Peyer's patch (tissue), 4 donors: ENCODE measurements at places on chromosomes 13 and 19.

GRCh38 chr13:98909016-98909415 is 68.8 kb downstream of the DOCK9 start:
- H3K4me3 ChIP-seq = no peak overlapping the region
- H3K4me1 ChIP-seq = no peaks in the 10 kb centered on the region
- no peaks in the 10 kb centered on the region for H3K27me3 ChIP-seq

DNA sequence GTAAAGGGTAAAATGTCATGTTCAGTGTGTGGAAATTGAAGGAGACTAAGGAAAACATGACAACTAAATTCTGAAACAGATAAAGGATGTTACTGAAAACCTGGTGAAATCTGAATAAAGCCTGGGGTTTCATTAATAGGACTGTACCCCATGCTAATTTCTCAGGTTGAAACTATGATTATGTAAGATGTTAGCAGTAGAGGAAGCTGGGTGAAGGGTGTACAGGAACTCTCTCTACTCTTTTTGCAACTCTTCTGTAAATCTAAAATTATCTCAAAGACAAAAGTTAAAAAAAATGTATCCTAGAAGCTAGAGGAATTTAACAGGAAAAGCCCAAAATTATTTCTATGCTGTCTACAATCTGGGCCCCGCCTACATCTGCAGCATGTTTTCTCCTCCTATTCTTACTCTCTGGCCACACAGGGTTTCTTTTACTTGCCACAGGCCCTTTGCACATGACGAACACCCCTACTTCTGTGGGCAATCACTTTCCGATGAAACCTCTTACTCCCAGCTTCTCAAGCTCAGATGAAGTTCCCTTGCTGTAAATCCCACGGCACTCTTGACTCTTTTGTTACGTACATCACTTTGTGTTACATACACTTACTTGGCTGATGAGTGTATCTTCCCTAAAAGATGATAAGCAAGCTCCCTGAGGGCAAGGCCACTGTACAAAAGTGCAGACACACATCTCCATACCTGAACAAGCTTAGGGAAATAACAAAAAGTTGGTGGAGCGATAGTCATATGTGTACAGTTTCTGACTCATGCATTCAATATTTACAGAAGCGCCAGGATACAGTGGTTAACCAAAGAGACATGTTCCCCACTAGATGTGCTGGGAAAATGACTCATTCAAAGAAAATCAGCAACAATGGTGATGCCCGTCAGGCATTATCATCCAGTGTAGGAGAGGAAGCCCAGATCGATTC is 32.6 kb downstream of the RUBCNL start:
- DNase-seq = no peak
- no peaks in the 10 kb centered on the region for H3K4me1 ChIP-seq
- H3K36me3 ChIP-seq = peaks cover 3% of the 10 kb centered on the region
- no peaks in the 10 kb centered on the region for H3K27me3 ChIP-seq

- DNase-seq = peak; percentile 62
- H3K36me3 ChIP-seq = no peaks in the 10 kb centered on the region
- H3K4me3 ChIP-seq = peak overlapping the region; percentile 85
- H3K4me1 ChIP-seq = peaks cover 18% of the 10 kb centered on the region
- H3K27ac ChIP-seq = peak overlapping the region; percentile 30
Observed at GRCh38 chr19:6423499-6424194, 964 bp downstream of the KHSRP start.

DNA sequence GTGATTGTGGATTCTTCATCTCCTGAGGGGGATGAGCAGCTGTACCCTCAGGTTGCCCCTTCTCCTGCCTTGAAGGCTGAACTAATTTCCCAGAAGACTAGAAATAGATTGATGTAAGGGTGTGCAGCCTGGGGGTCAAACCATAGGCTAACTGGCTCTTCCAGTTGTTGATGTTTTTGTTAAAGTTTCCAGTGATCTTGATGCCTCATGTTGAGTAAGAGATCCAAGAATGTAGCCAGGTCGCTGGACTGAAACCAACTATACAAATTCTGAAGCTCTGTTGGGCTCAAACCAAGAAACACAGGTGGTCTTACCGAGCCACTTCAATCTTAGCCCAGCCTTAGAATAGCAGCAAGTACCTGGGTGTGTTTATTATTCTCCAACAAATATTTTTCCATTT is 391.8 kb downstream of the KLF5 start:
- no peak for DNase-seq
- no peaks in the 10 kb centered on the region for H3K4me1 ChIP-seq
- H3K27ac ChIP-seq = no peak overlapping the region
- H3K4me3 ChIP-seq = no peak overlapping the region
- no peaks in the 10 kb centered on the region for H3K36me3 ChIP-seq
- H3K27me3 ChIP-seq = no peaks in the 10 kb centered on the region

- no peak overlapping the region for H3K27ac ChIP-seq
- H3K36me3 ChIP-seq = no peaks in the 10 kb centered on the region
- no peak for DNase-seq
- H3K27me3 ChIP-seq = no peaks in the 10 kb centered on the region
Observed at GRCh38 chr19:49413348-49413747, 9.9 kb downstream of the PTH2 start.

- peak; percentile 74 for DNase-seq
- H3K27ac ChIP-seq = peak overlapping the region; percentile 35
- H3K4me3 ChIP-seq = no peak overlapping the region
- no peaks in the 10 kb centered on the region for H3K27me3 ChIP-seq
- no peaks in the 10 kb centered on the region for H3K4me1 ChIP-seq
Observed at GRCh38 chr19:6527893-6528543, 2.8 kb upstream of the TNFSF9 start.

DNA sequence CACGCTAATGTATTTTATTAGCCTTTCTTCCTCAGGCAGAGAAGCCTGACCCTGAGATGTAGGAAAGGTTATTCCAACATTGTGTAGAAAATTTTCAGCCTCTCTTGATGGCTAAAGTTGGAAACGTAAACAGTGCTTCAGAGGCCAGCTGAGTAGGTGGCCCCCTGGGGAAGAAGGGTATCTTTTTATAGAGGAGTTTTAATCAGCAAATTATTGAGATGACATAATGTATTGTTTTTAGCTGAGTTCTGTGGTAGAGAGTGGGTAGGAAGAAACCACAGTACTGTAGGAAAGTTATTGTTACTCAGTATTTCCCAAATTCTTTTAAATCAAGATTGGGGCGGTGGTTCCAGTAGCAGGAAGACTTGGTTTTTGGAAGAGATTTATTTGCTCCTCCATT is 268.8 kb downstream of the DLEU7 start:
- H3K36me3 ChIP-seq = no peaks in the 10 kb centered on the region
- H3K27ac ChIP-seq = no peak overlapping the region
- H3K4me3 ChIP-seq = no peak overlapping the region
- H3K27me3 ChIP-seq = no peaks in the 10 kb centered on the region
- no peak for DNase-seq

GRCh38 chr13:30334663-30335386 is 27.5 kb upstream of the KATNAL1 start:
- no peak overlapping the region for H3K4me3 ChIP-seq
- DNase-seq = no peak
- no peaks in the 10 kb centered on the region for H3K27me3 ChIP-seq
- no peaks in the 10 kb centered on the region for H3K36me3 ChIP-seq

- H3K36me3 ChIP-seq = no peaks in the 10 kb centered on the region
- peaks cover 5% of the 10 kb centered on the region for H3K4me1 ChIP-seq
Observed at GRCh38 chr13:110371550-110372465, 64.7 kb downstream of the COL4A2 start.

GRCh38 chr13:51000061-51000460 is 90.5 kb downstream of the RNASEH2B start:
- no peaks in the 10 kb centered on the region for H3K36me3 ChIP-seq
- H3K4me3 ChIP-seq = no peak overlapping the region
- H3K27ac ChIP-seq = no peak overlapping the region
- no peak for DNase-seq
- H3K27me3 ChIP-seq = no peaks in the 10 kb centered on the region

GRCh38 chr19:45952686-45953505 is 20.8 kb downstream of the NOVA2 start:
- no peak overlapping the region for H3K27ac ChIP-seq
- H3K36me3 ChIP-seq = no peaks in the 10 kb centered on the region
- DNase-seq = peak; percentile 56
- H3K4me3 ChIP-seq = peak overlapping the region; percentile 29
- peaks cover 7% of the 10 kb centered on the region for H3K4me1 ChIP-seq

- no peaks in the 10 kb centered on the region for H3K27me3 ChIP-seq
- H3K4me1 ChIP-seq = no peaks in the 10 kb centered on the region
- no peaks in the 10 kb centered on the region for H3K36me3 ChIP-seq
- DNase-seq = no peak
Observed at GRCh38 chr13:32300920-32301319, 14.2 kb downstream of the ZAR1L start.

DNA sequence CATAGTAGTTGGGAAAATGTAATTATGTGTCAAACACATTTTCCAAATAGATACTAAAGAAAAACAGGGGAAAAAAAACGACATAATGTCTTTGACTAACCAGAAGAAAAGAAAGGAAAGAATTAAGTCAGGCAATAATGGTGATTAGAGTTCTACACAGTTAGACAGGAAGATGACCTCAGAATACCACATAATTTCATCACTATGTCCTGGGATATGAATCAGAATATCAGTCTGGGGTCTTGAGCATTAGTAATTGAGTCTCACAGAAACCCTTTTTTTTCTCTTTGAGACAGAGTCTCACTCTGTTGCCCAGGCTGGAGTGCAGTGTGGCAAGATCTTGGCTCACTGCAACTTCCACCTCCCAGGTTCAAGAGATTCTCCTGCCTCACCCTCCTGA is 503.4 kb downstream of the SLITRK1 start:
- no peak overlapping the region for H3K4me3 ChIP-seq
- no peak overlapping the region for H3K27ac ChIP-seq
- H3K27me3 ChIP-seq = no peaks in the 10 kb centered on the region
- no peak for DNase-seq

- no peak overlapping the region for H3K4me3 ChIP-seq
- no peak for DNase-seq
- peaks cover 81% of the 10 kb centered on the region for H3K36me3 ChIP-seq
- H3K4me1 ChIP-seq = no peaks in the 10 kb centered on the region
Observed at GRCh38 chr13:102642475-102642874, 45.7 kb downstream of the TPP2 start.

GRCh38 chr19:35811317-35812219 is 1.1 kb downstream of the PRODH2 start:
- no peaks in the 10 kb centered on the region for H3K36me3 ChIP-seq
- H3K4me1 ChIP-seq = no peaks in the 10 kb centered on the region
- H3K27me3 ChIP-seq = no peaks in the 10 kb centered on the region
- no peak for DNase-seq
- H3K27ac ChIP-seq = no peak overlapping the region
